ENCODE measurements at places on chromosomes 1 and 21.

DNA sequence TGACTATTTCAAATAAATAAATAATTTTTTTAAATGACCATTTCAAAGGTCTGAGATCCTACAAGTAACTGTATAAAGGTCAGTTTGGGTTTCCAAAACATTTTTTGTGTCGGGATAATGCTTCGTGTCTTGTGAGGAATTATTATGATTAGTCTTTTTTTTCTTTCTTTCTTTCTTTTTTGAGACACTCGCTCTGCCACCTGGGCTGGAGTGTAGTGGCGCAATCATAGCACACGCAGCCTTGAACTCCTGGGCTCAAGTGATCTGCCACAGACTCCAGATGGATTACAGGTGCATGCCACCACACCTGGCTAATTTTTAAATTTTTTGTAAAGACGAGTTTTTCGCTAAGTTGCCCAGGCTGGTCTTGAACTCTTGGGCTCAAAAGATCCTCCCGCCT, 1.9 kb upstream of the SDE2 start:
- no peak for DNase-seq

DNA sequence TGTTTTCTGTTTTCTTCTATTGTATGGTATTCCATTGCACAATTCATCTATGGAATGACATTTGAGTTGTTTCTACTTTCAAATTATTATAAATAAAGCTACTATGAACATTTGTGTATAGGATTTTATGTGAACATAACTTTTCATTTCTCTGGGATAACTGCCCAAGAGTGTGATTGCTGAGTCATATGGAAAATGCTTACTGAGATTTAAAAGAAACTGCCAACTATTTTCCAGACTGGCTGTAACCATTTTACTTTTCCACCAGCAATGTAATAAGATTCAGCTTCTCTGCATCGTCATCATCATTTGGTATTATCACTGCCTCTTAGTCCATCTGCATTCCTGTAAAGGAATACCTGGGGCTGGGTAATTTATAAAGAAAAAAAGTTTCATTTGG, 779.6 kb upstream of the PRMT6 start:
- DNase-seq = no peak

DNA sequence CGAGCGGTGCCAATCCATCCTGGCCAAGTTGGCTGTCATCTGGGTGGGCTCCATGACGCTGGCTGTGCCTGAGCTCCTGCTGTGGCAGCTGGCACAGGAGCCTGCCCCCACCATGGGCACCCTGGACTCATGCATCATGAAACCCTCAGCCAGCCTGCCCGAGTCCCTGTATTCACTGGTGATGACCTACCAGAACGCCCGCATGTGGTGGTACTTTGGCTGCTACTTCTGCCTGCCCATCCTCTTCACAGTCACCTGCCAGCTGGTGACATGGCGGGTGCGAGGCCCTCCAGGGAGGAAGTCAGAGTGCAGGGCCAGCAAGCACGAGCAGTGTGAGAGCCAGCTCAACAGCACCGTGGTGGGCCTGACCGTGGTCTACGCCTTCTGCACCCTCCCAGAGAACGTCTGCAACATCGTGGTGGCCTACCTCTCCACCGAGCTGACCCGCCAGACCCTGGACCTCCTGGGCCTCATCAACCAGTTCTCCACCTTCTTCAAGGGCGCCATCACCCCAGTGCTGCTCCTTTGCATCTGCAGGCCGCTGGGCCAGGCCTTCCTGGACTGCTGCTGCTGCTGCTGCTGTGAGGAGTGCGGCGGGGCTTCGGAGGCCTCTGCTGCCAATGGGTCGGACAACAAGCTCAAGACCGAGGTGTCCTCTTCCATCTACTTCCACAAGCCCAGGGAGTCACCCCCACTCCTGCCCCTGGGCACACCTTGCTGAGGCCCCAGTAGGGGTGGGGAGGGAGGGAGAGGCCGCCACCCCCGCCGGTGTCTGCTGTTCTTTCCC, 5.3 kb downstream of the GPR37L1 start:
- no peak for DNase-seq

GRCh38 chr1:76110666-76111065, 36.1 kb downstream of the ST6GALNAC3 start:
- DNase-seq = no peak

DNA sequence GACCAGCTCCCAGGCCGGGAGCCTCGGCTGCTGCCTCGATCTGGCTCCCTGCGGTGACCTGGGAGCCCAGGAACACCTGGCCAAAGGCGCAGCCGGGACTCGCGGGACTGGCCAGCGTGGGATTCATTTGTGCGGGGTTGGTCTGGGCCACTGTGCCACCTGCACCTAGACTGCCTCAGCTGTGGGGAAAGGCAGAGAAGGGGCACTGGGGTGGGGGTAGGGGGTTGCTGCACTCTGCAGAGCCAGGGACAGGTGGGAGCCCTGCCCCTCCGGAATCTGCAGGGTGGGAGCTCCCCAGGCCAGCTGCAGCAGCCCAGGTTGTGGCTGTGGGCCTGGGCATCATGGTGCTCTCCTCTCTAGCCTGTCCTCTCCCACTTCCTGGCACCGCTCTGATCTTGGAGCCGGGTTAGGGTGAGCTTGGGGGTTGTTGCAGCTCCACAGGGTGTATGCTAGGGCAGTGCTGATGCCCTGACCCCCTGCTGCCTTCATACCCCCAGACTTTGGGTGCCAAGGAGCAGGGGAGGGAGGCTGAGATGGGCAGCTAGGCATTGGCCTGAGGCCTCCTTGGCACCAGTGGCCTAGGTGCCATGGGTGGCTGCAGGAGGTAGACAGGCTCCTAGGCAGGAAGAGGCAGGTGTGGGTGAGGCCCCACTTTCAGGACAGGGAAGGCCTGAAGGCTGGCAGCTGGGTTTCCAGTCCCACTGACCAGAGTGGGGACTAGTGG, 57.5 kb upstream of the ETV3 start:
- DNase-seq = no peak
